ENCODE measurements at places on chromosomes 12 and 14.

DNA sequence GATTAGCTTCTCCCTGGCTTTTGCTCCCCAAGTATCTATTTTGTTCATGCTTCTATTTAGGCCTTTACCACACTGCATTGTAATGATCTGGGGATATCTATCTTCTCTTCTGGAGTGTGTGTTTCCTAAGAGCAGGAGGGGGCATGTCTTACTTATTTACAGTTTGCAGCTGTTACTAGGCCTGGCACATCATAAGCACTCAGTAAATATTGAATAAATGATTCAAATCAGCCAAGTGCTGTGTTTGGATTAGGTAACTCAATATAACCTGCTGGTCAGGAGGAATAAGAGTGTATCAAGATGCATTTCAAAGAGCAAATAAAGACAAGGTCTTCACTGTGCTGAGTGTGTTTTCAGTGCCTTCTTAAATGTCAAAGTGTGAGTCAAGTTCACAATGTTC, 186.1 kb downstream of the FOXG1 start:
- DNase-seq = no peak

GRCh38 chr14:92540472-92541048, 27.0 kb downstream of the RIN3 start:
- DNase-seq = no peak

DNA sequence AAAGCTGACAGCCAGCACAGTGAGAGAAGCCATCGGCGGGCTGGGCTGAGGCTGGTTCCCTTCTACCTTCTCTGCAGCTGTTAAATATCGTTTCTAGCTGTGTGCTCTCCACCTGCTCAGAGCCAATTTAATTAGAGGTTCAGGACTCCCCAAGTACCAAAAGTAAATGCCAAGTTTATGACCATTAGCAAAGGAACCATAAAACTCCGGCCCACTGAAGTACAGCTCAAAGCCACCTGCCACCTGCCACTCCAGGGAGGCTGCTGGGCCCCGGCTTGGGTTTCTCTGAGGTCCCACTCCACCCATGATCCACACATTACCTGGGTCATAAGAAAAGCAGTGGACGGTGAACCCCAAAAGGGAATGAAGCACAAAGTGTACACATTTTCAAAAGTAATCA, 272.8 kb downstream of the KSR2 start:
- no peak for DNase-seq

DNA sequence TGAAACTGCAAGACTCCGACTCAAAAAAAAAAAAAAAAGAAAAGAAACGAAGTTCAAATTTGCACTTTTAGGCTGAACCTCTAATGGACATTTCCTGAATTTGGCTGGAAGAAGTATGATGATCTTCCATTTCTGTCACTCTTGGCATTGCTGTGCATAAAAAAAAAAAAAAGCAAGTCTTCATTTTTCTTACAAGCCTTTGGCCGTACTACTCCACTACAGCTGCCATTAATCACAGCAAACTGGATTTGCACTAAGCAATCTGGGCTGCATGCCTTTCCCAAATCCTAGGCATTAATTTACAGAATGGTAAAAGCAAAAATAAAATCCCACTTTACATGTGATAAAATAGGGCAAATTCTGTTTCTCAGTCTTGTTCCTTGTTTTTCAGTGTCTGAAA, 7.1 kb downstream of the CSRP2 start:
- DNase-seq = no peak

- no peak for DNase-seq
Measured at GRCh38 chr14:103543140-103543539, 14.1 kb downstream of the TRMT61A start.

DNA sequence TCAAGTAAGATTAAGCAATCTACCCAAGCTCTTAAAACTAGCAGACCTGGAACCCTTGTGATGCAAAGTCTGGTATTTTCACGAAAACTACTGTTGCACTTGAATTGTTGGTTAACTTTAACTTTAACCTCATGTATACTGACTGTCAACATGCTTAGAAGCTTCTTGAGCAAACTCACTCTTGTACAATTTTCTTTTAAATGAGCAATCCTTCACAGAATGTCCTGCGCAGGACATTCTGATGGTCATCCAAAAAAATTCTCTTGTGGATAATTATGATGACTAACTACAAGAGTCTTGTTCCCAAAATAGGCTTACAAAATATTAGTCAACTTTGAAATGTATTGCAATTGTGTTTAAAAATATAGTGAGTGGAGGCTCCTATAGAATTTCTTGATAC, 54.0 kb upstream of the PDE3A start:
- no peak for DNase-seq

DNA sequence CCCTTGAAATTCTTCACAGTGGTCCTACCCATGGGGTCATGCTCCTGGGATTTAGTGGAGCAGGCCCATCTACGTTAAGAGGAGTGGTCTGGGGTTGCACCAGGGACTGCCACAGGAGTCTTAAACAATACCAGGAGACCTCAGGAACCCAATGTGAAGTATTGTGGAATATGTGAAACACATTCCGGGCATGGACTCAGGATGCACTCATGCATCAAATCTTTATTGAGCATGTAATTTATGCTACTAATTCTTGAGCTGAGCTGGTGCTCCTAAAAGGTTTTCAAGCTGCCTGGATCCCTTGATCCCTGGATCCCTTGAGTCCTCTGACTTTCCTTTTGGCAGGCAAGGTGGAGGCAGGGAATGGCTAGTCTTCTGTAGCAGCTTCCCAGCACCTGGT, 8.8 kb downstream of the SERPINA10 start:
- DNase-seq = no peak

DNA sequence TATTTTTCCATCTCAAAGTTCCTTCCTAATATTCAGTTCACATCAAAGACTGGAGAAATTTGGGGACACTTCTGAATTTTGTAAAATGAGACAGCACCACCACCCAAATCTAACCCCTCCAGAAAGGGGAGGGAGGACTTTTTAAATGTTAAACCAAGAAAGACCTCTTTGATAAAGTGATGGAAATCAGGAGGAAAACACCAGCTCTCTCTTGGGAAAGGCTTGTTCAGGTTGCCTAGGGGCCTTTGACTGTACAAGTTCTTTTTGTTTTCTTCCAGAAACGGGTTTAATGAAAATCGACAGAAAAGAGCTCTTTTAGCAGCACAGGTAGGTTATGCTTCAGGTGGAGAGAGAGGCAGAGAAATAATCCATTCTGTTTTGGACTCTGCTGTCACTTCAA, 112.3 kb downstream of the OTOGL start:
- no peak for DNase-seq

- no peak for DNase-seq
Measured at GRCh38 chr12:130868412-130868811, 3.5 kb upstream of the RAN start.

- no peak for DNase-seq
Measured at GRCh38 chr14:35336494-35337268, 44.5 kb downstream of the PSMA6 start.

- DNase-seq = no peak
Measured at GRCh38 chr12:92503029-92503931, 199.5 kb upstream of the PLEKHG7 start.

DNA sequence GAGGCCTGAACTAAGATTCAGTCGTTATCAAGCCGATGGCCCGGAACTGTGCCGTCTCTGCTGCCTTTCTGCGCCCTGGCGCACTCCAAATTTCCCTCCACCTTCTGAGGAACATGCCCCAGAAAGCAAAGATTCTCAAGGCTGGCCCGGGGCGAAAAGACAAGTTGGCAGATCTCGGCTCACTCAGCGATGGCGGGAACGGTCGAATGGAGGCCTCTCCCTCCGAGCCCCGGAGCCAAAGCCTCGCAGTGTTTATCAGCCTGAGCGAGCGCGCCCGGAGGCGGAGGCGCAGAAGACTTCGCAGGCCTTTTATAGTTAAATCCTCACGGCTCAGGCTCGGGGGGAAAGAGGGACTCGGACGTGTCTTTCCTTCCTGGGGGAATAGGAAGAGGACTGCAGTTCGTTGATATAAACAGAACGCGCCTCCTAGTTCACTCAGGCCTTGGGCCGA, 5.6 kb downstream of the TBX5 start:
- DNase-seq = no peak

DNA sequence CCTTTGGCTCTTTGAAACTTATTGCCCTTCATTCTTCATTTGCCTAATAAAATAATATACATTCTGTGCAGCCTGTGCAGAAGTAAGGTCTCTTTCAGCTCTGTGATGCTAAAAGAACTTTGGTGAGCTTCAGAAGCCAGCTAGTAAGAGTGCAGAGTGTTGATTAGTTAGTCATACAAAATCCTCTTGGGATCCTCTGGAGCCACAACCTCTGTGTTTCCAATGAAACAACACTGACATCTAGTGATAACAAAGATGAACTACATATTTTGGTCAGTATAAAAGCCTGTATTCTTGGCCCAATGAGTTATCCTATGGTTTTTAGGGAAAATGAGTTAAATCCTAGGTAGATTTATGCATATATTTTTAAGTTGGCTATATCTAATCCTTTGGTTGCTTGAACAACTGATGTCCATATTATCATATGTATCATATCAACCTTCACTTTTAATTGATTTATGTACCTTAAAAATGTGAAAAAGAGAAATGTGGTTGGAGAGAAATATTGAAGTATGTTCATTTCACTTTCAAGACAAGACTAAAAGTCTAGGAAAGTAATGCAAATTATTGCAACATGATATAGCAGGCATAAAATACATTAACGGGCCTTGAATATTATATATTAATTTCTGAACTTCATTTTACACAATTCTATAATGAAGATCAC, 158.4 kb downstream of the KLHL28 start:
- DNase-seq = peak; percentile 13

- DNase-seq = no peak
Measured at GRCh38 chr14:32049361-32050088, 27.6 kb upstream of the ARHGAP5 start.

DNA sequence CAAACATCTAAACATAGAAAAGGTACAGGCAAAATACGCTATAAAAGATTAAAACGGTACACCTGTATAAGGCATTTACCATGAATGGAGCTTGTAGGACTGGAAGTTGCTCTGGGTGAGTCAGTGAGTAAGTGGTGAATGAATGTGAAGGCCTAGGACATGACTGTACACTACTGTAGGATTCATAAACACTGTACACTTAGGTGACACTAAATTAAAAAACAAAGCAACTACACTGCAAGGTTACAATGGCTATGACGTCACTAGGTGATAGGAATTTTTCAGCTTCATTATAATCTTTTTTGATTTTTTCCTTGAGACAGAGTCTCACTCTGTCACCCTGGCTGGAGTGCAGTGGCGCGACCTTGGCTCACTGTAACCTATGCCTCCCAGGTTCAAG, 269.2 kb downstream of the KSR2 start:
- DNase-seq = no peak

DNA sequence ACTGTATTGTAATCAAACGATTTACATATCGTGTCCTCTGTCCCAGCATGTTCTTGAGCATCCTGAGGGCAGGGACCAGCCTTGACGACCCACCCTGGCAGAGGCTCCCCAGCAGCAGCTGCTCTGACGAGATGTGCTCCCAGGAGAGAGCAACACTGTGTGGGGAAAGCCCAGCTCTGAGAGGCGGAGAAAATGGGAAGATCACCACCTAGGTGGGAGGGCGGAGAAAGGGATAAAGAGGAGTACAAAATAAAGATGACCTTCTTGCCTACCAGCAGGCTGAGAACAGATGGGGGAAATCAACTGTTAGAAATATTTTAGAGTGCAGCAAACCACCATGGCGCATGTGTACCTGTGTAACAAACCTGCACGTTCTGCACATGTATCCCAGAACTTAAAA, 71.5 kb upstream of the CAPRIN2 start:
- no peak for DNase-seq

DNA sequence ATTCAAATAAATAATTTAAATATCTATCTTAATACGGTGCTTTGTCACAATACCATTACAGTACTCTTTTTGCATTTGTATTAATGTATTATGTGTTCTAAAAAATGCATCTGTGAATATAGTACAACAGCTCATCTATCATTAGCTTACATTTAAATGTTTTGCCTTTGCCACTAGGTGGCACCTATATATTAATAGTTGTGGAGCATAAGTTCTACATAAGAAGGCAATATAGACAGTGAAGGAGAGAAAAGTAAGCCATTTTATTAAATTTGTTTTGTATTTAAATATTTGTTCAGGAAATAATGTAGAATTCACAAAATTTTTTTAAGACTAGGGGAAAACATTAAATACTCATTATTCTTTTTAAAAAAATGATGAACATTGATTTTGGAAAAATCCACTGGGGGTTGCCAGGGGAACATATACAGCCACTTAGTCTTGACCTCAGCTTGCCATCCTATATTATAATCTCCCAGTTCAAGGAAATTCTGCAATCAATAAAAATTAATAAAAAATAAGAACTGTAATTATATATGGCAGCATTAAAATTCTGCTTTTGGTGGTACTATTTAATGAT, 9.8 kb downstream of the CCER1 start:
- peak; percentile 7 for DNase-seq
